Effector CD8-positive, alpha-beta T cell (primary cell): ENCODE measurements at places on chromosomes 3 and 15.

DNA sequence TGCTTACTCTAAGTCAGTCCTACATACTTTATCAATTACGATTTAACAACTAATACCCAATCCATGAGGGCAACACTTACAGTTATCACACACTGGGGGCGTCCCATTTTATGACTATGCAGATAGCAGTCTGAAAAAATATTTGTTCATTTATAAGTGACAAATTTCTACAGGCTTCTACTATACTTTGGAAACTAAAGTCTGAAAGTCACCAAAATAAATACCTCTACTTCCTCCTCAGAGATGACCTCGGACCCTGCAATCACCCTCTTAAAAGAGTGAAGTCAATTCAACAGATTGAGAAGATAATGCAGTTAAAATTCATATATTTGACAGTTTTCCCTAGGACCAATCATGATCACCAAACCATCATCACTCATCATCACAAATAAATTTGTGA is 76.6 kb downstream of the GSK3B start:
- no peak for DNase-seq

DNA sequence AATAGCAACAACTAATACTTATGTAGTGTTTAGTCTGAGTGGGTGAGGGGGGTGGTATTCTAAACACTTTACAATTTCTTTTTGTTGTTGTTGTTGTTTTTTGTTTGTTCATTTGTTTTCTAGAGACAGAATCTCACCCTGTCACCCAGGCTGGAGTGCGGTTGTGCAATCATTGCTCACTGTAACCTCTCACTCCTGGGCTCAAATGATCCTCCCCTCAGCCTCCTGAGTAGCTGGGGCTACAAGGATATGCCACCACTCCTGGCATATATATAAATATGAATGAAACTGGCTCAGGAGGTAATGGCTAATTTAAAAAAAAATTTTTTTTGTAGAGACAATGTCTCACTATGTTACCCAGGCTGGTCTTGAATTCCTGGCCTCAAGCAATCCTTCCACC is 19.1 kb downstream of the SPSB4 start:
- DNase-seq: no peak

DNA sequence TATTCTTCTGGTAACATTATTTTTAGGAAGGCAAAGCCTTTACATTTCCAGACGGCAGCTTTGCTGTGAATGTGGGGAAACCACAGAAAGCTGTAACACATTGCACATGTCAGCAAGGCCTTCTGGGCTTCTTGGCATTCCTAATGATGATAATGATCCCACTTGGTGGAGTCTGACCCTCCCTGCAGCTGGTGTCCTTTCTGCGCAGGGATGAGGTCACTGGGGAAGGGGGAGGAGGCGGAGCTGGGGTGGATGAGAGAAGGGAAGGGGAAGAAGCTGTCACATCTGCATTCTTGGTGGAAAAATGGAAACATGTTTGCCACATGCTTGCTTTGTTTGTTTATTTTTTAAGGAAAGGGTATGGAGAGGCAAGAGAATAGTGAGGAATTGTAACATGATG is 68.6 kb downstream of the FILIP1L start:
- no peak for DNase-seq

GRCh38 chr3:138381950-138382715 is 33.8 kb downstream of the MRAS start:
- DNase-seq: no peak

- no peak for DNase-seq
These were observed 11.5 kb upstream of the DNASE1L3 start for GRCh38 chr3:58222161-58222724.

- no peak for DNase-seq
These were observed 97.8 kb downstream of the HMG20A start for GRCh38 chr15:77518458-77518857.

DNA sequence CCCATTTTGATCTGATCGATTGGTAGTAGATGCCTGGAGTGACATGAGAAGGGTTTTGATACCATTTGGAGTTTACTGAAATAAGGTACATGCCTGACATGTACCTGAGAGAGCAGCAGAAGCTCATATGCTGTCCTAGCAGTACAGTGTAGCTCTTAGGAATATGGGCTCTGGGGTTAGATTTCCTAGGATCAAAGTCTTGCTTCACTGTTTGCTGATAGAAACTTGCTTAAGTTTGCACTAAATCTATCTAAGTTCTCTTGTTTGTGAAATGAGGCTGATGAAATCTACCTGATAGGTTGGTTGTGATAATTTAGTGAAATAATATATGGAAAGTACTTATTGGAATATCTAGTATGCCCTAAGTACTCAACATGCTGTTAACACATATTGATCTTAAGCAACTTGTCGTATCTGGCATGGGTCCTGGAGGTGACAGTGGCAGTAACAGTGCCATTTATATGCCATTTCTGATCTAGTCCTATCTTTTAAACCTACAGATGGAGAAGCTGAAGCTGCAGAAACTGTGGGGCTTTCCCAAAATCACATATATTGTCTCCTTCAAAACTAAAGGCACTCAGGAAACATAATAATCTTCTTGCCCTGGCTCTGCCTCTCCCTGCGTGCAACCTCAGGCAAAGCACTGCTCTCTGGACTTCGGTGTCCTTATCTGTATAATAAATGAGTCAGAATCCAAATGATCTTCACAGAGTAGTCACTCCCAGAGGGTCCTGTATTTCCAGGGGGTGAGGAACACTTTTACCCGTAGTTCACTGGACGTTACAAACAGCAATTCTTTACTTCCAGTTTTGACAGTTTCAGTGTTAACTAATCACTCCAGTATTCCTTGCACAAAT is 223.6 kb upstream of the SETMAR start:
- no peak for DNase-seq

- no peak for DNase-seq
These were observed 59.2 kb downstream of the SH3BP5 start for GRCh38 chr3:15273227-15273626.

DNA sequence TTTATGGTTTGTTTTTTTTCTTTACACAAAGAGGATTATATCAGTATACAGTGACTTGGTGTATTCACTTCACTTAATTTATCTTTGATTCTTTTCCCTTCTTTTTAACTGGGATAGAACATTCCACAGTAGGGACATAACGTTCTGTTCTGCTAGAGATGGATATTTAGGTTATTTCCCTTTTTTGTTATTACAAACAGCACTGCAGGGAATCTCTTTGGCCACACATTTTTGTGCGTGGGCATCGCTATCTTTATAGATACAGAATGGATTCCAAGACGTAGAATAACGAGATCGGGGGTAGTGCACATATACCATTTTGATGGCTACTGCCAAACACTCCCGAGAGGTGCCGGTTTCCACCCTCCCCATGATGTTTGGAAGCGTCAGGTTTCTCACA is 44.8 kb downstream of the PXYLP1 start:
- DNase-seq: no peak

DNA sequence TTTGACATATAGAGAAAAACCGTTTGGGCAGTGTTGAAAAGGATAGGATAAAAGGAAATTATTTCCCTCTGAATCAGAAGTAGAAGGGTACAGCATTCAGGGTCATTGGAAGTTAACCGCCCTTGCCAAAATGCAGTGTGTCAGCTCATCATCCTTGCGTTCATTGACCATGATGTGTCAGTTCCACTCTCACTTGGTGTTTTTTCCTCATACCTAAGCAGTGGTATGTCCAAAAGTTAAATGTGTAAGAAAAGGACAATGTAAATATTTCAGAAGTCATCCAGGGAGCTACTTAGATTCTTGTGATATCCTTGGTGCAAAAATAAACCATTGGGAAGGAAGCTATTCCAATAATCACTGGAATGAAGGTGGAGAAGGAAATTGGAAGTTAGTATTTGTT is 50.7 kb downstream of the MAP6D1 start:
- no peak for DNase-seq

DNA sequence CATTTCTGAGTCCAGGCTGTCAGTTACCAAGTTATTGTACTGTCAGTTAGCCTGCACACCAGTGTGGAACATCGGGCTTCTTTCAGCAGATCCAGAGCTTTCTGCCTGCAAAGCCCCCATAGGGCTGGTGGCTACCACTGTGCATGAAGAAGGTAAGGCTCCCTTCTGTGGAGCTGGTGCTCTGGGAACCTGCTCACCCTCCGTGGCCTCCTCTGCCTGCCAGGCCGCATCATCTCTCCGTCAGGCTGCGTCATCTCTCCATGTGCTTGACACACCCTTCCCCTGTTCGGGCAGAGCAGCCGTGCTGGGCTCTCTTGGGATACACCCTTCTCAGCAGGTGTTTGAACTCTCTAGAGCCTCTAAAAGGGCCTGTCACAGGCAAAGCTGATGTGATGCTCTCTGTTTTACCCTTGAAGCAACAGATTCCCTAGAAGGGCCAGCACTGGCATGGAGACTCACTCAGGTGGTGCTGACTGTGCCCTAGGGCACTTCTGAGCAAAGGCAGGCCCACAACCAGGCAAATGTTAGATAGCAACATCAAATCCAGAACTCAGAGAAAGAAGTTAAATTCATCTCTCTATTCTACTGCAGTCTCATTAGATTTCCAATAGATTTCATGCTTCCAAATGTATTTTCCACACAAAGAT is 261.1 kb downstream of the EPHB1 start:
- no peak for DNase-seq

- DNase-seq: no peak
These were observed 30.5 kb upstream of the BLM start for GRCh38 chr15:90686435-90687218.

DNA sequence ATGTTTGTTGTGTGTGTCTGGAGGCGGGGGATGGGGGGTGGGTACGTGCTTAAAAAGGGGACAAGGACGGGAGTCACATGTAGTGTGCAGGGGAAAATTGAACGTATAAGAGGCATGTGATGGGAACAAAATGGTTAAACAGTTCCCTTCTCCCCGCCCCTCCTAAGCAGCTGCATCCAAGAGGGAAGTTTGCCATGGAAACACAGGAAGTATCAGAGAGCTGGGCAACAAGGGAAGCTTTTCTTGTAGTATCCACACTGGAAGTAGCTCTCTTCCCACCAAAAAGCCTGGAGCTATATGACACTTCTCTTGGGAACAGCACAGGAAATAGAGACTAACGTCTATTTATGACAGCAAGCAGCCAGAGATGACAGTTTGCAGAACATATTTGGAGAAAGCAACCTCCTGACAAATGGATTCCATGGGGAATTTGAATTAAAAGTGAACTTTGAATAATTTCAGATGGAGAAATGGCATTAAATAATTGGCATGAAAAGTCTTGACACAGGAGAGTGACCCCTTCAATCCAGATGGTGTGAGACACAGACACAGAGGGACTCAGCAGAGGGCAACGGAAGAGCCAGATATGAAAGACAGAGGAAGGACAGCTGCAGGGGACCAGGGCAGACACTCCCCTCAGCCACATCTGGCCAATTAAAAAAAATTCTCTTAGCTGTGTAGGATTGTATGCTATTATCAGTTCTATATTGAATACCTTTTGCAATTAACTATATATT is 294.2 kb upstream of the TBL1XR1 start:
- DNase-seq: no peak
